ENCODE measurements at places on chromosomes 3 and 15.
A peak's percentile ranks its signal among the peaks of the same experiment; 100 is the strongest.

GRCh38 chr3:63274359-63274758, 3.7 kb upstream of the SYNPR start:
- no peak for DNase-seq

DNA sequence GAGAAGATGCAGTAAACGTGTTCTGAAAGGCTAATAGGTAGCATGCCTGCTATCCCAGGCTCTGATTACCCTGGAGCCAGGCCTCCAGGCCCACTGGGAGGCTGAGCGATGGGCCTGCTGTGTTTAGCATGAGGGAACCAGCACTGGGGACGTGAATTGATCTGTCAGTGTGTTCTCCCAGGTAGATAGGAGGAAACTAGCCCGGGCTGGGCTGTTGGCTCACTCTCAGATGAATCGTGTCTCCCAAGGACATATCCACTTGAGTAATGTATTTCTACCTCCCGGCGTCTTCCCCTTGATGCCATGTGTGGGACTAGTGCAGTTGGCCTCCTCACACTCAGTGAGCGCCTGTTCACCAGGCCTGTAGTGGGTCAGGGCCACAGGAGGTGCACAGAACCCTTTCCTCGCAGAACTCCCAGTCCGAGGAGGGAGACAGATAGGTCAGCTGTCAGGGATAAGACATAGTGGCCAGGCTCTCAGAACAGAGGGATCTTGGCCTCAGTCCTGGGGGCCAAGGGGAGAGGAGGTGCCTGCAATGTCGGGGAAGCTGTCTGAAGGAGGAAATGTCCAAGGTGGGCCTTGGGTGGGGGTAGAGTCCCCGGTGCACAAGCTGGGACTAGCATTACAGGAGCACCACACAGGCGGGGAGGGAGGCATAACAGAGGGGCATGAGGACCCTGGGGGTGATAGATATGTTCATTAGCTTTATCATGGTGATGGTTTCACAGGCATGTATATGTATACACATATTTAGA, 111.7 kb downstream of the DNAJB8 start:
- no peak for DNase-seq

DNA sequence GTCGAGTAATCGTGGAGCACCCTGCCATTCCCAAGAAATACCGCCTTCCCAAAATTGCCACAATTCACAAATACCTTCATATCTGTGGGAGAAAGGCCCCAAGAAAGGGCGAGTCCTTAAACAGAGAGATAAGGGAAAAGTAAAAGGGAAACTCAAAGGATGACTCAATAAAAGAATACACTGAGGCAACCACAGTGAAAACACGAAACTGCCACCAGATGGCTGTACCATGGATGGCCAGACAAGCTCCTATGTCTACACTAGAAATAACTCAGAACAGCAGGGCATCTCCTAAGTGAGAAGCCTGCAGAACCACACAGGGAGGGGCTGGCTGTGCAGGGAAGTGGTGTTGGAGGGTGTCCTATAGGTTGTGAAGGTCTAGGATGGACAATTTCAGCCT, 25.0 kb downstream of the SRGAP3 start:
- DNase-seq = no peak

- no peak for DNase-seq
Observed at GRCh38 chr15:90706394-90707327, 10.5 kb upstream of the BLM start.

GRCh38 chr15:58043192-58043903, 22.2 kb downstream of the ALDH1A2 start:
- peak; percentile 48 for DNase-seq

DNA sequence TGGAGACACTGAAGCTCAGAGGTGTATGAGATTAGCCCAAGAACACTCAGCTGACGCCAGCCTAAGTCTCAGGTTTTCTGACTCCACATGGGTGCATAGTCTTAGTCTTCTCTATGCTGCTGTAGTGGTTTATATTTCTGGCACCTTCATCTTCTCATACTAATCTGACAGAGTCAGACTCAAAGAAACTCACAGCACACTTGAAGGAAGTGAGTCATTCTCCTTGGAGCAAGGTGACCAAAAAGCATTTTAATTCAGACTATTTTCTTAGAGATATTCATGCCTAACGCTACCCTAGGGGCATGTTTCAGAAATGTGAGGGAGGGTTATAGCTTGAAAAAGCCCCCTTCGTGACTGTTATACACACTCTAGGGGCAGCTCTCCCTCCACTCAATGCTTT, 775.3 kb upstream of the ARPP21 start:
- no peak for DNase-seq

GRCh38 chr3:42210726-42211125, 55.3 kb downstream of the CCK start:
- no peak for DNase-seq

DNA sequence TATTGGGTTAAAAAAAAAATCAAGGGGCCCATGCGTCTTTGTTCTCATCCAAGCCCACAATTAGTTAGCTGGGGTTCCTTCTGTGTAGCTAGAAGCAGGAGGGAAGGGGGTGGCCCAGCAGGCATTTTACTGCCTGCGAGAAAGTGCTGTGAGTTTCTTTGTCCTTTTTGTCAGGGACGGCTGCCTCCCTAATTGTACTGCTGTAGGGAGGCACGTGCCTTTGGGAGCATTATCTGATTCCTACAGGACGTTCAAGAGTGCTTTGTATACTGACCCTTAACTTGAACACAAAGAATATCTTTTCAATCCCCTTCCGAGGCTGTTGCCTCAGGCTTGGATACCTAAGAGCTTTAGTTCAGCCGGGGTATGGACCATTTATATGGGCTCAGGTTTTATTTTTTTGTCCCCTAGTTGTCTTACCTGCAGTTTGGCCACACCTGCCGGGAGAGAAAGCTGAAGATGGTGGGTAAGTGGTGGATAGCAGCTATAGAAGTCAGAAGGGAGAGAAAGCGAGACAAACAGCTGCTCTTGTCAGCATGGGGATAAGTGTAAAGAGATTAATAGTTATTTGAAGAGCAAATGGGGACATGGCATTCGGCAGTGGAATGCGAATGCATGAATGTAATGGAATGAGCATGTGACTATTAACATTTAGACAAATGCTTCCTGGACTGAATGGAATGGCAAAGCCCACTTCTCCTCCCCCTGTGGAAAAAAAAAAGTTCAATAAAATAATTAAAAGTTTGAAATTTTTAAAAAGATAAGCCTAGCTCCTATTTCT, 175.2 kb downstream of the TP63 start:
- DNase-seq = no peak

GRCh38 chr3:138473391-138473790, 39.0 kb downstream of the ESYT3 start:
- no peak for DNase-seq

DNA sequence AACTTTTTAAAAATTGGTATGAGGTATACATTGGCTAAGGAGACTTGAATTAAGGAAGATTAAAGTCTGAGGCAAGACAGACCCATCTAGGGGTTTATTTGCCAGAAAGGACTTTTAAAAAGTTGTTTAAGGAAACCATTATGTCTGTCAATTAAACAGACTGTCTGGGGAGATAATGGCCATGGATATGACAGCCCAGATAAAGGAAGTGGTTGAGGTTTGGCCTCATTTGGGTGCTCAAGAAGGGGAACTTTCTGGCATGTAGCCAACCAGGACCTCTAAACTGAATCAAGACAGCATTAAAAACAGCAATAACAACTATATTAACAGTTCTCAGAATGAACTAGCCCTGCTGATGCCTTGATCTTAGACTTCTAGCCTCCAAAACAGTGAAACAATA, 9.9 kb upstream of the CD200R1L start:
- no peak for DNase-seq

GRCh38 chr3:116302087-116302747, 143.1 kb downstream of the LSAMP start:
- DNase-seq = no peak

DNA sequence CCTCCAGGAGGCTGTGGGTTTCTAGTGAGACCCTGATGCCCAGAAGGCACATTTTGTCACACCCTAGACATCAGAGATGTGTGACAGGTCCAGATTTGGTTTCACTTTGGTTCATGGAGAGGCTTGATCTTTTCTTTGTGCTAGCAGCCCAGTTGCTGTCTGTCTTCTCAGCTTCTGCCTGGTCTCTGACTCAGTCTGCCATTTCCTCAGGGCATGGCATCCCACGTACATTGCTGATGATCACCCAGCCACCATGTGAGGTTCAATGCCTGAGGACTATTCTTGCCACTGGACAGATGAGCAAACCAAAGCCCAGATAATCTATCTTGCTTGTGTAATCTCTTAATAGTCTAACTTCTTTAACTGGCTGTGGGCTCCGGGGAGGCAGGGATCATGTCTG, 144.9 kb upstream of the MRPS22 start:
- no peak for DNase-seq

DNA sequence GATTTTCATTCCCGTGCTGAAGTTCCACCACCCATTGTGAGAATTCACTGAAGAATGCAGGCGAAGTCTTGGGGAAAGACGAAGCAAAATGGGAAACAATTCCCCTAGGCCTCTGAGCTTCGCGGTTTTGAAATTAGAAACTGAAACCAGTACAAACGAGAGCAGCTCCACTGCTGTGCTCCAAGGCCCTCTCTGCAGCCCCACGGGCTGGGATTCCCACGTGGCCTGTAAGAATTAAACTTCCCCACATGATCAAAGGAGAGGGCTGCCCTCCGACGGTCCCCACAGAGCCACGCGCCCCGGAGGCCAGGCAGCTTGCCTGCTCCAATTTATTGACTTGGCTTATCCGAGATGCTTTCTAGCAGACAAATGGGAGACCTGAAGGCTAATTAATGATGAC, 144.0 kb downstream of the GREM1 start:
- peak; percentile 54 for DNase-seq

GRCh38 chr3:8891774-8892173, 71.5 kb downstream of the RAD18 start:
- no peak for DNase-seq

DNA sequence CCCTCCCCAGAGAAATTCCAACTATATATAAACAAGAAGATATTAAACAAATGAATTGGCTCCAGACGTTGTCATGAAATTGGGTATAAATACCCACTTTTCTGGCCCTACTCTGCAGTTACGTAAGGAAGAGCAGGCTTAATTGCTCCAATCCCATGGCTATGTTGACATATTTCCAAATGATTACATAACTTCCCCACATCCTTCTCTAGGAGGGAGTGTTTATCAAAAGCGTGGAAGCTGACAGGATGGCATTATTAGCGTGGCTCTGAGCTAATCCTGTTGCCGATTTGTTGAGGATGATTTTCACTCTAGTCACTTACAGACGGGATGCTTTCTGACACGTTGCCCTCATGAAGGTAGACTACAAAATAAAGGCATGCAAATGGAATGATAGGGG, 347.5 kb upstream of the TMCO5A start:
- no peak for DNase-seq

DNA sequence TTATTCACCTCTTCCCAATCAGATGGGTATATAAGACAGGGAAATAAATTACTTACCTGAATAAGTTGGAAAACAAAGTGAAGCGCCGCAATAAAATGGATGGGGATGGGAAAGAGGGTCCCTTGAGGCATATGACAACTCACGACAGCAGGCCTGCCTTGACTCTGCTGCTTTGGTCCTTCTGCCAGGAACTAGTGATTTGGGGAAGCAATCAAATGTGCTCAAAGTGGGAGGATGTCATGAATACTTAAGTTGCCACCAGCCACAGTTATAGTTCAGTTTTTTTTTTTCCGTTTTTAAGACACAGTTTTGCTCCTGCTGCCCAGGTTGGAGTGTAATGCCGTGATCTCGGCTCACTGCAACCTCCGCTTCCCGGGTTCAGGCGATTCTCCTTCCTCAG, 4.6 kb downstream of the PARL start:
- DNase-seq = no peak

DNA sequence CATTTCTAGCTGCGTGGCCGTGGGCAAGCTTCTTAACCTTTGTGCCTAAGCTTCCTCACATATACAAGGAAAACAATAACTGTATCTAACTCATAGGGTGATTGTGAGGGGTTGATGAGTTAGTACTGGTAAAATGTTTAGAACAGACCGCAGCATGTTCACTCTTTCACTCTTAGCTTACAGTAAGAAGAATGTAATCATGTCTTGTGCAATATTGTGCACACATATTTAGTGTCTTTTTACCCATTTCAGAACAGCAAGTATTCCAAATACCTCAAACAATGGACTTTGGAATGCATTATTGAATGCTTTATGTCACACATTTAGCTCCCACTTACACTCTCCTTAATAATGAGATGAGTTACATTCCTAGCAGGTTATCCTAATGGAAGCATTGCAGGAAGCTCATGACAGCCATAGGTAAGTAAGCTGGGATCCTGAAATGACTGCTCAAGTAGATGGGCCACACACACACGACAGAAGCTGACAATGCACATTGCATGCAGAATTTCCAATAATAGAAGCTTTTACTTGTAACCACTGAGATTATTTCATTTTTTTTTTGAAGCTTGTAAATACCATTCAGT, 468.9 kb upstream of the WNT5A start:
- DNase-seq = no peak

DNA sequence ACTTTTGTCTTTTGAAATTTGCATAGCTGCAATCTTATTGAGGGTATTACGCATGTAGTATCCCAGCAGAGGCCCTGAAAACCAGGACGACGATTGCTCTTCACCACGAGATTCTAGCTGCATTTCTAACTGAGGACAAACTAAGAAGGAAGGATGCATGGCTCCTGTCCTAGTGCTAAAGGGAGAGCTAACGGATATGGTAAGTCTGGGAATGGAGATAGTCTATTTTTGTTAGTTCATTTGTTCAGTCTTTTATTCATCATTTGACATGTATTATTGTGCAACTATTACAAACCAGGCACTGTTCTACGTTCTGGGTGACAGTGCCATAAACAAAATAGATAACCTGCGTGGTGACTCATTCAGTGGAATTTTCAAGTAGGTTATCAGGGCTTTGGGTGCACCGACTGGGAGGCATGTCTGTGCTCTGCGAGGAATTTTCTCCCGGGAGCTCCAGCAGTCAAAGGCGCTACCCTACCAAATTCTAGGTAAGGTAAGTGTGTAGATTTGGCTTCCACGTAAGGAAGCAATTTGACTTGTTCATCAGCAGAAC, 51.9 kb upstream of the ETV5 start:
- DNase-seq = no peak

DNA sequence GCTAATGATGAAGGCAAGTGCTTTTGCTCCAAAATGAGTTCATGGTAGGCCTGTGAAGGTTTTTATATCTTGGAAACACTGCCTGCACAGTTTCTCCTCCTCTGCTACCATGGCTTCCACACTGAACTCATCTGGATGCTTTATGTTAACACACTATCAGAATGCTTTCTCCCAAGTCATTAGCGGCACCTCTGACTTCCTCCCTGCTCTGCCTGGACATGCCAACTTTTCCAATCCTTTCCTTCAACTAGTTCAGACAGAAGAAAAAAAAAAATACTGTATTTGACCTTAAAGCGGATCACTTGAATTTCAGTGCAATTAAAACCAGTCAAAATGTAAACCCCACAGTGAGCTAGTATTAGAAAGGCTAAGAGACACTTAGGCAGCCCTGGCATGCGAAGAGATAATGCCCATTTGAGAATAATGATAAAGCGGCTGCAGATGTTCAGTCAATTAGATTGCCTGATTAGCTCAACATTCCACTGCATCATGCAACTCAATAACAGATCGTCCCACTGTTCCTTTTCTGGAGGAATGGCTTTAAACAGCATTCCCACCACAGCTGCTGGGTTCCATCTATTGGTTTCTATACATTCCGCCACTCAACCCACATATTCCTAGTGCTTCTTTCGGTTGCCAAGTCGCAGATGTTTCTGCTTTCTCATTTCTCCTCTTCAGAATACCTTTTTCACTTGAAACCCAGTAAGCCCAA, 51.7 kb downstream of the CNTN3 start:
- no peak for DNase-seq

All from NCI-H526 (cell line).